ENCODE measurements at places on chromosomes 1 and 21.

GRCh38 chr1:30522031-30523004 is 201.1 kb downstream of the MATN1 start:
- DNase-seq, result no peak

DNA sequence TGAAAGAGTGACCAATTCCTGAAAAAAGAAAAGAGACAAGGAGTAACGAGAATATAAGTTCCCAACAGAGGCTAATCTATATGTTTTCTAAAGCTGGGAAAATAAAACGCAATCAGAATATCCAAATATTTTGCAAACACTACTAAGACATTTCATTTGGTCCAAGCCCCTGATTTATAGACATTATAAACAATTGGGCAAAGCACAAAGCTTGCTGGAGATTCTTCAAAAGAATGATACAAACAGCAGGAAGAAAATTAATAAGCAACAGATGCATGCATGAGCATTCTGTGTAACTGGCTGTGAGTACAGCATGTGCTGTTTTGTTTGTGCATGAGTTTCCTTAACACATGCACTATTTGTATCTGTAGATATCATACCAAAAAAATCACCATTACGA is 552.9 kb downstream of the LTN1 start:
- DNase-seq, result no peak

- DNase-seq, result no peak
These were observed 121.0 kb downstream of the GLIS1 start for GRCh38 chr1:53617851-53618499.

- DNase-seq, result no peak
These were observed 19.9 kb upstream of the KCNA10 start for GRCh38 chr1:110538921-110539320.

- no peak for DNase-seq
These were observed 36.5 kb upstream of the SRRM1 start for GRCh38 chr1:24606621-24607020.

GRCh38 chr1:231527586-231528171 is 790 bp upstream of the TSNAX start:
- no peak for DNase-seq

DNA sequence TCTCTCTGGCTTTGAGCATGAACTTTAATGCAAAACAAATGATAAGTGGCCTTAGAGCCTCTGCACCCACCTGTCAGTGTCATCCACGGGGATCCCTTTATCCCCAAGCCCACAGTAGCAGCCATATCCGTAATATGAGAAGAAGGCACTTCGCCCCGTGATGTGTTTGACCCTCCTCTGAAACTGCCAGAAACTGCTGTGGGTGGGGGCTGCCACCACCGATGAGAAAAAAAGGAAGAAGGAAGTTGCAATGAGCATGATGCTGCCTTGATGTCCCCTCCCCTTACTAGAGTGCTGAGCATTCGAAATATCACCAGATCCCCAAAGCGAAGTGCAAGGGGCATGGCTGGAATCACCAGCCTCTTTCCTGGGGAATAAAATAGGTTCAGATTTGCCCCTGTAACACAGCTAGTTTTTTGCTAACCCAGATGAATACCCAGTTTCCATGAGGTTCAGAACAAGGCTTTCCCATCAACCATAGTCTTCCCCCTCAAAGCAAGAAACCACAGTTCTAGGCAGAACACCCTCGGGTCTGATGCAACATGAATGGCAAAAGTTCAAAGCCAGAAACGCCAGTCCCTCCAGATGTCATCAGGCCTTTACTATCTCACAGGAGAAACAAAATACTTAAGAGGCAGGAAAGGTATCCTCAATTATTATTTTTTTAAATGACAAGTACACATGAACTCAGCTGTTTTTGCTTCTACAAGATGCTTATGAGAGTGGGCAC is 10.8 kb upstream of the UBXN10 start:
- DNase-seq, result no peak

DNA sequence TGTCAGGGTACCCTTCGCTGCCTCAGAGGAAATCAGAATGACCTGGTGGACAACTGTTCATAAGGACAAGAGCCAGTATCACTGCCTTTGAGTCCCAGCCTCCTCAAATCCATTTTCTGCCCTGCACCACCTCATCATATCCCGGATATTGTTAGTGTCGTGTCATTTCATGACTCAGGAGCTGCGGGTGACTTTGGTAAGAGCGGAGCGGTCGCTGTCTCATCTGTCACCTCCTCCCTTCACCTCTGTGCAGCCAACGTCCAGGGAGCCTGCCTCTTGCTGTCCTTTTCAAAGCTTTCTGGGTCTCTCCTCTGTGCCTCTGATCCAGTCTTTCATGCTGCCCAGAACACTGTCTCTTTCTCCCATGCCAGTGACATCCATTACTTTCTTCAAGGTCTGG is 7.0 kb upstream of the C1orf198 start:
- DNase-seq, result no peak

- no peak for DNase-seq
These were observed 14.6 kb downstream of the MTX1 start for GRCh38 chr1:155223047-155223446.

- DNase-seq, result no peak
These were observed 94.4 kb upstream of the KRTAP19-8 start for GRCh38 chr21:31132574-31133242.

GRCh38 chr1:25486602-25487001 is 55.9 kb downstream of the MACO1 start:
- DNase-seq, result no peak

- DNase-seq, result no peak
These were observed 24.4 kb downstream of the MRPL39 start for GRCh38 chr21:25582888-25583287.

DNA sequence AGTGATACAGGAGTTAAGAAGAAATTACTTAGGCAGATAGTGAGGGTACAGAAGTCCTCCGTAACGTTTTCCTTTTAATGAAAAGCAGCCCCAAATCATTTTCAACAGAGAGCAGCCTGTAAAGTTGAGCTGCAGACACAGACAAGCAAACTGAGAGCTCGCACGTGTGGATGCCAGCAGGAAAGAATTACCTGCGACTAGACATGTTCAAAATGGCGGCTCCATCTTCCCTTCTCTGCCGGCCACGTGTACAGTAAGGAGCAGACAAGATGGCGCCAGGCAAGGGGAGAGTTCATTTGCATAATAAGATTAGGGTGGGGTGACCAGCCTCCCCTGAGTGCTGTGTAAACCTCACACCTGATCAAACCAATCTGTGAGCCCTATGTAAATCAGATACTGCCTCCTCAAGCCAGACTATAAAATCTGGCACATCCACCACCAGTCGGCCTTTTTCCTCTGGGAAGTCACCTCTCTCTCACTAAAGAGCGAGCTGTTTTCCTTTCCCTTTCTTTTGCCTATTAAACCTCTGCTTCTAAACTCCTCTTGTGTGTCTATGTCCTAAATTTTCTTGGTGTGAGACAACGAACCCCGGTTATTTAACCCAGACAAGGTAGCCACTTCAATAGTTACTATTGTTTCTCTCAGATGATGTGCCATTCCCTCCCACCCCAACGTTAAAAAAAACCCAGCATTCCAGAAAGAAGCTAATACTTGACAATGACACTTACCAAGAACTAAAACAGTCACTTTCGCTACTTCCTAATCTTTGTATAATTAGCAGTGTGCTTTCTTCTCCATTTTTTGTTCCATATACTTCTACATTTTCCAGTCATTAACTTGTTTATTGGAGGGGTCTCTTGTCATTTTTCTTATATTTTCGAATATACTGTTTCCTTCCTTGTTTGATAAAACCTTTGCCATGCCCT is 27.4 kb downstream of the DUSP10 start:
- DNase-seq, result no peak

- DNase-seq, result no peak
These were observed 76.6 kb downstream of the NDUFS5 start for GRCh38 chr1:39102537-39103327.

DNA sequence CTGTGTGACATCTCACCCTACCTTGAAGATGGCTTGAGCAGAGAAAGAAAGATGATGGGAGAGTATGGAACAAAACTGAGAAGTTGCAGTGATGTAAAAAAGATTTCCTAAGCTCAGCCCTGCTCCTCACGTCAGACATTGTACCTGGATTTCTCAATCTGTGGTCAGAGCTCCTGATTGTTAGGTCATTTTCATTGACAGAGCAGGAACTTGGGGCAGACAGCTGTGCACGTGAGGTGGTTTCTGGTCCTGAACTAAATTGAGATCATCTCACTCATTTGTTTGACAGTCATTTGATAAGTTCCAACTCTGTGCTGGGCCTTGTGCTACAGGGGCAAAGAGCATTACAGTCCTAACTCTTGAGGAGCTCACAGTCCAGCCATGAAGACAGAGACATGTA is 10.2 kb downstream of the TRAF3IP3 start:
- no peak for DNase-seq

GRCh38 chr1:64073705-64074104 is 129.7 kb upstream of the UBE2U start:
- no peak for DNase-seq

GRCh38 chr1:200037501-200037900 is 10.0 kb downstream of the NR5A2 start:
- DNase-seq, result no peak

DNA sequence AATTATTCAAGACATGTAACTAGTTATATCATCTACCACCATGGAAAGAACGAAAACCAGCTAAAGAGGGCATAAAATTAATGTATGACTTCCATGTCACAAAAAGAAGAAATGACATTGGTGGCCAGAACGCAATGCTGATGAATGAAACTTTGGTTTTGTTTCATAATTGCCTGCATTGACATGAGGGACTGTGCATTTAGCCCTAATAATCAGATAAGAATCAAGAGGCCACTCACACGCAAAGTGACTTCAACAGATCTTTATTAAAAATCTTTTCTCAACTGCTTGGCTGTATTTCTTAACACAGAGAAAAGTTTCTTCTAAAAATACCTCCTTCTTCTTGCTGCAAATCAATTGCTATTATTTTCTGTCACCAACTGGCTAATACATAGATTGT is 184.7 kb upstream of the RUNX1 start:
- DNase-seq, result no peak

- DNase-seq, result no peak
These were observed 1765.9 kb downstream of the PLA2G4A start for GRCh38 chr1:188594542-188595235.

- DNase-seq, result no peak
These were observed 14.7 kb upstream of the CYYR1 start for GRCh38 chr21:26587736-26588201.

DNA sequence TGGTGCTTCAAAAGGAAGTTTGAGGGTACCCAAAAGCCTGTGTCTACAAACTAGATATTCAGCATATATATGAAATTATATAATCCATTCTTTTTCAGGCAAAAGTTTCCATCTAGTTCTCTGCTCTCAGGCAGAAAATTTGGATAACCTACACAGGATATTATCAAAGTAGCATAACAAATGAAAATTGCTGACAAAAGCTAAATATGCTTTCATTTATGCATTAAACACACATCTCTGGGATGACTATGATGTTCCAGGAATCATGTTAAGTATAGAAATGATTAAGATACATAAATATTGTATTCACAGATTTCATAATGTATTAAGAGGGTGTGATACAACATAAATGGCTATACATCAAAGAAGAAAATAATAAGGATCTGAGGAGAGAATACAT is 92.8 kb downstream of the LRRC53 start:
- no peak for DNase-seq

DNA sequence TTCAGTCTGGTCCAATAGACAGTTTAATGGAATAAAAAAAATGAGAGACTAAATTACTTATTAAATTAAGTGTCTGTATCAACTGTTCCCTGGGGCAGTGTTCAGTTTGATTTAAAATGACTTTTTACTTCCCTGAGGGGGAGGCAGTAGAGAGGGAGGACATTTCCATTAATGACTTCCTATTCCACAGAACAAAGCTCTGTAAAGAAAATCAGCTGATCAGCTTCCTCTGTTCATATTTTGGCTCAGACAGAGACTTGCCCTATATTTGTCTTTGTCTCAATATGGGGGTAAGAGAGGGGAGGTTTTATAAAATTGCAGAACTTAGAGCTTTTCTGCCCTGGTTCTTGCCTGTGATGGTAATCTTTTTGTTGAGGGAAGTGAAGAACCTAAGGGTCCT is 8.4 kb downstream of the CFAP126 start:
- no peak for DNase-seq

GRCh38 chr1:185017338-185017737 is 28.0 kb upstream of the RNF2 start:
- DNase-seq, result no peak

DNA sequence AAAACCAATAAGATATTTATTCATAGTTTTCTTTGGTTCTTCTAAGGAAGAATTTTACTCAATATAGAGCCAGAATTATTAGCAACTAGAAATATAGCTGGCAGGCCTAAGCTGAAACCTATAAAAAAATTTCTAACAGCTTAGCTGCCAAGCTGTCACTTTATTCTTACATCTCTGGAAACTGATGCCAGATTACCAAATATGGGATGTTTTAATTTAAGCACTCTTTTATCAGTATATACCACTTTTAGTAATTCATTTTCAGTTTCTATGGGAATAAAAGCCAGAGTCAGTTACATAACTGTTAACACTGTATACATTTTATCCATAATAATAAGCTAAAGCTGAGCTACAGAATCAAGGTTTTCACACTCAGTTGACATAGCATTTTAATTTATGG is 68.7 kb upstream of the MPC2 start:
- DNase-seq, result no peak

DNA sequence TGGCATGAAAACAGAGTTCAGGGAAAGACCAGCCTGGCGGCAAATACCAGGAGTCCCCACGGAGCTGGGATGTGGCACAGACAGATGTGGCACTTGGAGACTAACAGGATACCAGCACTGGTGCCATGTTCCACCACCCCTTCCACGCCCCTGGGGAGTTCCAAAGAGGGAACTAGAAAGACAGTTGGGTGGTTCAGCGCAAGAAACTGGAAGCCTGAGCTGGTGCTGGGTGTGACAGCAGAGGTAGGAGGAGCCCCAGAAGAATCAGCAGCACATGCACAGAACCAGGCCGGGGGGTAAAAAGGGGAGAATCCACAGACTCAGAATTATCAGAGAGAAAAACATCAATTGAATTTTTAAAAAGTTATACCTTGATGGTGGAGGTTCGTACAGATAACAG is 22.4 kb downstream of the DDX20 start:
- DNase-seq, result no peak
